Cortex of kidney (tissue), 1 donor: ENCODE measurements at places on chromosomes 7 and 10.

DNA sequence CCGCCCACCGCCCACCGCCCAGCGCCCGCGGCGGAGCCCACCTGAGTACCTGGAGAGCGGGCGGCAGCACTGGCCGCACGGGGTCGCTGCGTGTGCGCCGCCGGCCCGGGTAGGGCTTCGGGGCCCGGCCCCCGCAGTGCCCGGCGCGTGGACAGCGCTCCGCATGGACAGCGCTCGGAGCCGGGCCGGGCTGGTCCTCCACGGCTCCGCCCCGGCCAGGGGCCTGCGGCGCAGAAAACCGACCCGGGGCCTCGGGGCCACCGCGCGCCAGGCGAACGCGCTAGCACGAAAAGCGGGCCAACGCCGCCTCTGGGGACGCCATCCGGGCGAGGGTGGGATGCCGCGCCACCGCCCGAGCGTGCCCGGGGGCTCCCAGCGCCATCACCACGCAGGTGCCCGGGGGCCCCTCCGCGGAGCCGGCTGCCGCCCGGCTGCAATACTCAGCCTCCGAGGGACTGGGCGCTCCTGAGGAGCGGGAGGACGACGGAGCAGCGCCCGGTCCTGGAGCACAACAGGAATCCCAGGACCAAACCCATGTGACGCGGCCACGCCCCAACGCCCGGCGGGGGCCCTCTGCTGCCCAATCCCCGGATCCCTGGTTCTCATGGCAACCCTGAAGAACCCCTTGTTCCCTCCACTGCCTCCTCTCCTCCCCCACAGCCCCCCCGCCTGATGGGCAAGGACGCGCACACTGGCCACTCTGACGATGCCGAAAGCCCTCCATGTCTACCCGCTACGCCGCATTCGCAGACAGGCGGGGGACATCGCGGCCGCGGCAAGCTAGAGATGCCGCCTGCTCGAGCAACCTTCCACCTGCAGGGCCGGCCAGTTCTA is at the start of gene GRB10:
Gene GRB10 (minus strand): TSS at position 522 of the 834 bp plus-strand sequence. CDS start 50,574 bp downstream, outside the sequence.
- no peak for DNase-seq

GRCh38 chr10:6386960-6387359 is 184.2 kb downstream of the PFKFB3 start:
- no peak for DNase-seq

DNA sequence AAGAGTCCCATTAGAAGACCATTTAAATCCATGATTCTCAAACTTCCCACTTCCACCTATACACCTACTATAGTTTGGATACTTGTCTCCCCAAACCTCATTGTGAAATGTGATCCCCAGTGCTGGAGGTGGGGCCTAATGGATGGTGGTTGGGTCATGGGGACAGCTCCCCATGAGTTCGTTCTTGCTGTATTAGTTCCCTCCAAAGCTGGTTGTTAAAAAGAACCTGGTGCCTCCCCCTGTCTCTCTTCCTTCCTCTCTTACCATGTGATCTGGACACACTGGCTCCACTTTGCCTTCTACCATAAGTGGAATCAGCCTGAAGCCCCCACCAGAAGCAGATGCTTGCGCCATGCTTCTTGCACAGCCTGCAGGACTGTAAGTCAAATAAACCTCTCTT is 53.9 kb downstream of the WIPF3 start:
- DNase-seq, result no peak

DNA sequence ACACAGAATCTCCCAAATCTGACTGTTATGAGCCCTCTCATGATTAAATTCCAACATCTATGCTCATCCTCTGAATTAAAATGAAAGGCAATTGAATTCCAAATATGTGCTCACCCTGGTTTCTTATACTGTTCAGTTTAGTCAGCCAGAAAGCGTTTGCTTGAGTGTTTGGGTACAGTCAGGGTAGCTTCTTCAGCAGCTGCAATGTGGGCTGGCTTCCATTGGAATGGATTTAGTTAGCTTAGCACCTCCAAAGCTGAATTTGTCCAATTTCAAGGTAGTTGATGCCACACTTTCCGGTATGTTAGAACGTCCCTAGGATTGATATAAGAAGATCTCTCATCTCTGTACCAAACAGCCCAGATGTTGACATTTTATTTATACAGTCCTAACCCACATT is 9.3 kb downstream of the KLHL7 start:
- no peak for DNase-seq

DNA sequence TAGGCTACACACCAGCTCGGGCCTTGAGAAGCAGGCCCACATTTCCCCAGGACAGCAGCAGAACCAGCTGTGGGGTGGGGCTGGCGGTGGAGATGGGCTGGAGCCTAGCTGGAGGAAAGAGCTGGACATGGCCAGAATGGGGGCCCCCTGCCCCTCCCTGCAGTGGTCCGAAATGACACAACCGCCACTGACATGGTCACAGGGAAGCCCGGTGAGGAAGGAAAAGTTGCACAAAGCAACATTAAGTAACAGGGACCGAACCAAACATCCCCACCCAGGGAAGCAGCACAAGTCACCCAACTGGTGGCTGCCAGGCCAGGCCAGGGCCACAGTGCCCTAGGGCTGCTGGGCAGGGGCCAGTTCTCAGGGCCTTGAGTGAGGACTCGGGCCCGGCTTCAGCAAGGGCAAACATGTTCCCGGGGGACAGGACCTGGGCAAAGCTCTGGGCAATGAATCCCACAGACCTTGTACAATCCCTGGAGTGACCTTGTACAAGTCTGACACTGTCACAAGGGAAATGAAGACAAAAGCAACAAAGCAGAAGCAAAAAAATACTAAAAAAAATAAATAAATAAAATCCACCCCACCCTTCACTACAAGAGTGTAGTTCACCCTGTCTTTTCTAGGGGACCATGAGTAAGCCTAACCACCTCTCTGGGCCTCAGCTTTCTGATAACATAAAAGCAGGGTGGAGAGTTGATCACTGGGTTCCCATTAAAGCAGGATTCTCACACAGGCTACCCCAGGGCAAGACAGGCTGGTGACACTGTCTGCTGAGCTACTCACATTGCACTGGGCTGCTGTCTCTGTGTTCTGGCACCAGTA is 33.0 kb downstream of the PSAP start:
- DNase-seq, result no peak

DNA sequence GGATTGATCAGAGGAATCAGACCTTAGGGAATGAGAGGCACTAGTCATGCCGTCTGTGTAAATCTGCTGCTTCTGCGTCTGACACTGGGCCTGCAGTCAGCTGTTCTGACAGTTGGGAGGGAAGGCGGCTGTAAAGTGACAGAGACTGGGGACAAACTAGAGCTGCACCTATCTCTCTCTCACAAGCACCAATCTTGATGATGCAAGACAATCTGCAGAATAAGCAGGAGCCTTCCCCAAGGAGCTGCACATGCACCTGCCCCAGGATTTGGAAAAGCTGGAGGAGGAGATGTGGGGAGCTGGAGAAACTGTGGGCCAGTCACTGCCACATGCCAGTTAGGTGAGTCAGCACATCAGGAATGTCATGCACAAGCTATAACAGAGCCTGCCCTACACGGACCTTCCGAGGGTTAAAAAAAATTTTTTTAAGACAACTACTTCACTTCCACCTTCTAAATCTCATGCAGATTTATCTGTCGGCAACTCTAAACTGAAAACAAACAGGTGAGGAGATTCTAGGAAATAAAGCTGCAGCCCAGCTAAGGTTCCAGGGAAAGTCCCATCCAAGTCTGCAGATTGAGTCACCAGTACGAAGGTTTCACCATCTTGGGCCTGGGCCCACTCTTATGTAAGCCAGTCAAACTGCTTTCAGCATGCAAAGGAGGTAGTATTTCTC is 39.2 kb downstream of the ENO4 start:
- no peak for DNase-seq

DNA sequence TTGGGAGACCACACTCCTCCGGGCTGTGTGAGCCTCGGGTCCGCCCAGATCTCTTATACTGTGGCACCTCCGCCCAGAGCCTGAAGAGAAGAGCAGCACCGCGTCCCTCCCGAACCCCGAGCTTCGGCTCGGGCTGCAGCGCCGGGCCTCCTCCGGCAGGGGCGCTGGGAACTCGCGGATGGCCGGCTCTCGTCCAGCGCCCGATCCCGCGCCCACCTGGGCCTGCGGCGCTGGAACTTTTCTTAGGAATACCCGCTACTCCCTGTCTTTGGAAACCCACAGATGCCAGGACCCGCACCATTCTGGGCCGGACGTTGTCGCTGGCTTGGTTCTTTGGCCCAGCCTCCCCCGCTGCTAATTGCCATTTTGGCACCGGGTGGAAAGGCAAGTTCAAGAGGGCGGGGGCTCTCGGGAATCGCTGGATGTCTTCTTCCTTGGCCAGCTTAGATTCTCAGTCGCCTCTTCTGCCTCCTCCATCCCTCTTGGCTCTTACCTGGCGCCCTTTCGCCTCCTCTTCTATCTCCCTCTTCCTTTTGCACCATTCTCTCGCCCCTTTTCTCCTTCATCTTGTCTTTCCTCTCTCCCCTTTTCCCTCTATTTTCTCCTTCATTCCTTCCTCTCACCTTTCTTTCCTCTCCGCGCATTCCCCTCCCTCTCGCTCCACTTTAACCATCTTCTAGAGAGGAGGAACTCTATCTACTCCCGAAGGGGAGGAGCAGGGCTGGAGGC is 2.1 kb upstream of the SORCS3 start:
- no peak for DNase-seq
